ENCODE measurements at places on chromosomes 3 and 15. TPM values are rescaled to one million over a fixed set of nuclear protein-coding genes. Genes with fewer than 3 reads are reported as not detected.

The TIMP4 gene
- total RNA-seq, result 0.15 TPM

GRCh38 chr3:140347151-140347550 is 330.7 kb upstream of the TRIM42 start:
- no peak for DNase-seq

DNA sequence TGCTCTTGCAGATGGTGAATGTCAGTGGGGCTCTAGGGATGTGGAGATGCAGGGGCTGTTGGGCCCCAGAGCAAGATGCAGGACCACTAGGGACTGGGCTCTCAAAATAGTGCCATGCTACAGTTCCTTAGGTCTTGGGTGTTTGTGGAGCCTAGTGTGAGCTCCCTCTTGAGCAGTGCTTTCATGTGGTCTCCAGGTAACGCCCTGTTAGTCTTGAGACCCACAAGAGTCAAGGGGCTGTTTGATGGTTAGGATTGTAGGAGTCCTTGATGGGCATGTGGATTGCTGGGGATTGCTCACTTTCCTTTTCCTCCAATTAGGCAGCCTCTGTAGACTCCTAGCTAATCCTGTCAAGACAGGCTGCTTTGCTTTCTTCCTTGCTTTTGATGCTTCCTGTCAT is 56.0 kb downstream of the CCDC66 start:
- DNase-seq, result no peak

GRCh38 chr3:122665881-122666280 is 14.8 kb upstream of the PARP14 start:
- DNase-seq, result no peak

DNA sequence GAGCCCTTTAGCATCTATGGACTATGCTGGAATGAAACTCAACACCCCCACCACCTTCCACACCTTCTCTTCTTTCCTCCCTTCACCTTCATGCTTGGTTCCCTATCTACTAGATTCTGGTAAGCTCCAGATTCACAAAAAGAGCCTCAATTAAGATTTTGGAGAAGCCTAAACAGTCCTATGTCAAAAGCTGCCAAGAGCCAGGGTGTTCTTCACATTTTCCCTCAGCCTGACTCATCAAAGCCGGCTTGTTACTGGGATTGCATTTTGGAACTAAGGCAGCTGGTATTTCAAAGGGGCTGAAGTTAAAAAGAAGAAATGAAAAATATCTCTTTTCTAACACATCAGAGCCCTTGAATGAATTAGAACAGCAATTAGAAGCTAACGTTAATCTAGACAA is 247.7 kb downstream of the MYRIP start:
- DNase-seq, result no peak

The C3orf22 gene
- total RNA-seq, result not detected

Measured in neural progenitor cell (in vitro differentiated cells).